Activated naive CD4-positive, alpha-beta T cell (primary cell): ENCODE measurements at places on chromosomes 12 and 14.

- no peak for DNase-seq
These were observed 2.6 kb upstream of the DNAAF2 start for GRCh38 chr14:49637534-49638078.

GRCh38 chr12:29149691-29150281, 708 bp downstream of the FAR2 start:
- DNase-seq: no peak

- peak; percentile 18 for DNase-seq
These were observed 6.1 kb downstream of the CCDC184 start for GRCh38 chr12:48189331-48190125.

DNA sequence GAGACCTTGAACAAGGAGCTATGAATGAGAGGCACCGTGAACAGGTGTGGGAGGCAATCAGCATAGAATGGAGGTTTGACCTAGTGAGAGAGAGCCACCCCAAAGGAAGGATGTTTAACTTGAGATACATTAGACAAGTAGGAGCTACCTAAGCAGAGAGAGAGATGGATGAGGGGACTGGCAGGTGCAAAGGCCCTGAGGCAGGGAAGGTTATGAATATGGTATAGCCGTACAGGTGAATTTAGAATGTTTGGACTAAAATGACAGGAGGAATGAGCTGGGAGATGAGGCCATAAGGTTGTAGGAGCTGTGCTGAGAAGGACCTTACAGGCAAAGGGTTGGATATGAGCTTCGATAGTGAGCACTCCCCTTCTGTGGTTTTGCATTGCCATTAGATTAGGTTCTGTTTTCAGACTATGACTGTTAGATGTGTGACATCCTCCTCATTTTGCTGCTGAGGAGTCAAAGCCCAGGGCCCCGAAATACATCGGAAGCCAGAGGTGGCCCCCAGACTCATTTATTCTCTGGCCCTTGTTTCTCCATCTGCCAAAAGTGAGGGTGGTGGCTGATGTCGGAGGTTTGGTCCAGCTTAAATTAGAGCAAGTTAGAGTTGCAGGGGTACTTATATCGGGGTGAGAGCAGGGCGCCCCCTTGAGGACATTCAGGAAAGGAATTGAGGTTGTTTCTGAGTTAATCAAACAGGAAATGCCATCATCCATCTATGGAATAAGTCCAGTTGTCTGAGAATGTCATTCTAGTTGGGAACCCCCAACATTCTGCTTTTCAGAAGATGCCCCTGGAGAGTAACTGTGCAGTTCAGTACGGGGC, 29.4 kb downstream of the SLC24A4 start:
- DNase-seq: no peak

- DNase-seq: no peak
These were observed 504.6 kb downstream of the NRXN3 start for GRCh38 chr14:78674820-78675219.

DNA sequence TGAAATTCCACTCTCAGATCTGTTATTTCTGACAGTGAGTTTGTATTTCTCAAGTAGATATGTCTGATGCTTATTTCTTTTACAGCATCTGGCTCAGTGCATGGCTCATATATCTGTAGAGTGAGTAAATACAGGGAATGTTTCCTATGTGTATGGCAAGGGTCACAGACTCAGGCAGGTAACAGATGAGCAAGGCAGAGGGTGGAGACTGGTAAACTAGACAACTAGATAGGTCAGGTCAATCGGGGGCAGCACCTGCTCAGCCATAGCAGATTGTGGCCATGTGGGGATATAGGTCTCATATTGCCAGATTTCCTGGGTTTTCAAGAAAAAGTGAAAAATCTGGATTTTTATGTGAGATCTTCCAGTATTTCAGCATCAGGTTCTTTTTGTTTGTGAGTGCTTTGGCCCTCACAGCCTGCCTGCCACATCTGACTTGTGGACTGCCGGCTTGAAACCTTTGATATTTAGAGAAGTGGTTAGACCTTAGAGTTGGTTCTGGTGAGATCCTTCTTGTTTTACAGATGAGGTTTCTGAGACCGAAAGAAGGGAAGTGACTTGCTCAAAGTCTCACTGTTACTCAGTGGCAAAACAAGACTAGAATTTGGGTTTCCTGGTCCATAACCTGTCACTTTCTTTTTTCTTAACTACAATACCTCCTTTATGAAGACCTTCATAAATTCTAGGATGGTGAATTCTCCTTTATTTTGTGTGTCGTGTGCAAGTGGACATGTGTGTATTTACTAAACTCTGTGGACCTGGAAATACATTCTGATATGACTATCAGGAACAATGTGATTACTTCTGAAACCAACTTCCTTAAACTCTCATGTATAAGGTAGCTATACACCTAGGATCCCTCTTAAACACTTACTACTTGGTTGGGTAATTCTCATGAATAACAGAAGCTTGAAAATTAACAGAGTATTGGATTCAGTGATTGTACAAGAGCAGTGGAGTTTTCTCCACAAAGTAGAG, 34.4 kb downstream of the PROX2 start:
- DNase-seq: no peak

GRCh38 chr14:99447739-99448138, 32.9 kb downstream of the SETD3 start:
- DNase-seq: no peak

- no peak for DNase-seq
These were observed 15.0 kb downstream of the ATF1 start for GRCh38 chr12:50778663-50779590.

GRCh38 chr12:76003355-76003638, 28.3 kb downstream of the PHLDA1 start:
- no peak for DNase-seq

GRCh38 chr14:51825926-51826325, 34.5 kb upstream of the GNG2 start:
- DNase-seq: no peak

- DNase-seq: no peak
These were observed 19.9 kb upstream of the COCH start for GRCh38 chr14:30854492-30854891.

GRCh38 chr12:83827860-83828259, 1084.7 kb downstream of the SLC6A15 start:
- DNase-seq: no peak

GRCh38 chr14:78595797-78596196, 425.6 kb downstream of the NRXN3 start:
- DNase-seq: no peak

DNA sequence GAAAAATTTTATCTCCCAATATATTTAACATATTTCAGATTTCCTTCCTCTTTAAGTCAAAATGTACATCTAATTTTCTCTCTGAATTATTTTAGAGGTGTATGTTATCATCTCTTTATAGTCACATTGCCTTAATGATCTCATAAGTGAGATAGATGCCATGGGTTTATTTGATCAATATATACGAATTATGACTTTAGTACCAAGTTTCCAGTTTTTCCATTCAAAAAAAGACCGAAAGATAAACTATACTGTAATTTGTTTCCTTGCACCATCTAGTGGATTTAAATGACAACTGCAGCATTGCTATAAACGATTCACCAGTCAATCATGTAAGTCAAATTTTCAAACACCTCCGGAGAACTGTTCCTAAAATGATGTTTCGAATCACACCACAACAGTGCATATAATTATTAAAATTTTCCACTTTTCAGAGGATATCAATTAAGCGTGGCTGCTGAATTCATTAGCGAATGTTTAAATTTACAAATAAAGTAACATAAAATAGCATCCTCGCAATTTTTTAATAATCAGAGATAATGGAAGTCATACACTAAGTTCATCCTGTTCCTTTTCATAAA, 419 bp upstream of the ATXN7L3B start:
- no peak for DNase-seq

DNA sequence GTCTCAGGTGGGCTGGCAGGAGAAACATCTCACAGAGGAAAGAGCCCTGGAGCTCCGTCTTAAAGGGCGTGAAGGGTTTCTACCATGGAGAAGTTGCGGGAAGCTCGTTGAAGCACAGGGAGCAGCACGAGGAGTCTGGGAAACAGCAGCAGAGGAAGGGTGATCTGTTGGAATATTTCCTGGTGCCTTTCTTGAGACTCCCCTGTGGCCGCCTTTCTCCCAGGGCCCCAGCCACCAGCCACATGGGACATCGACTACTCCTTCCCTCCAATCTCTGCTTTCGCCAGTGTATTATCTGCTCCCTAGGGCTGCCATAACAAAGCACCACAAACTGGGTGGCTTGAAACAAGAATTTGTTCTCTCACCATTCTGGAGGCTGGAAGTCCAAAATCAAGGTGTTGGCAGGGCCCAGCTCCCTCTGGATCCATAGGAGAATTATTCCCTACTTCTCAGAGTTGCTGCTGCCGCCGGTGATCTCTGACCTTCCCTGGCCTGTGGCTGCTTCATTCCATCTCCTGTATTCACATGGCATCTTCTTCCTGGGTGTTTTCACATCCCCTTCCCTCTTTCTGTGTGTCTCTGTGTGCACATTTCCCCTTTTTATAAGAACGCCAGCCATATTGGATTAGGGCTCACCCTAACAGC, 152.8 kb upstream of the GSC start:
- DNase-seq: no peak

GRCh38 chr14:105646175-105646574, 119.8 kb downstream of the TMEM121 start:
- no peak for DNase-seq

DNA sequence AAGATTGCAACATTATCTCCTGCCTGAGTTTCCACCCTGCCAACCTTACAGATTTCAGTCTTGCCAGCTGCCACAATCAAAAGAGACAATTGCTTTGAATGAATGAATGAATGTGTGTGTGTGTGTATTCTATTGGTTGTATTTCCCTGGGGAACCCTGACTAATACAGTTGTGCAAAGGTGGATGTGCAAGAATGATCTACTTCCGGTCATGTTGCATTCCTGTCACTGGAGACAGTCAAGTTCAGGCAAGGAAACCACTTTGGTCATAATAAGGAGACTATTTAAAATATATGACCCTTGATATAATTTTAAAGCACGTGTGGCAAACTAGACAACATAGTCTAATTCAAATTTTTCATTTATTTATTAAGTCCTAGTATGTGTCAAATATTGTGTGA, 13.1 kb downstream of the RERG start:
- DNase-seq: no peak

DNA sequence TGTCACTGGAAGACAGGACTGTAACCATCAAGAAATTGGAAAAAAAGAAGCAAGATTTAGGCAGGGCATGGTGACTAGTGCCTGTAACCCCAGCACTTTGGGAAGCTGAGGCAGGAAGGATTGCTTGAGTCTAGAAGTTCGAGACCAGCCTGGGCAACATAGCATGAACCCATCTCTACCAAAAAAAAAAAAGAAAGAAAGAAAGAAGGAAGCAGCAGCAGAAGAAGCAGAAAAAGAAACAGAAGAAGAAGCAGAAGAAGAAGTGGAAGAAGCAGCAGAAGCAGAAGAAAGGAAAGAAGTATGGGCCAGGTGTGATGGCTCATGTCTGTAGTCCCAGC, 30.5 kb upstream of the LGALS3 start:
- DNase-seq: no peak

DNA sequence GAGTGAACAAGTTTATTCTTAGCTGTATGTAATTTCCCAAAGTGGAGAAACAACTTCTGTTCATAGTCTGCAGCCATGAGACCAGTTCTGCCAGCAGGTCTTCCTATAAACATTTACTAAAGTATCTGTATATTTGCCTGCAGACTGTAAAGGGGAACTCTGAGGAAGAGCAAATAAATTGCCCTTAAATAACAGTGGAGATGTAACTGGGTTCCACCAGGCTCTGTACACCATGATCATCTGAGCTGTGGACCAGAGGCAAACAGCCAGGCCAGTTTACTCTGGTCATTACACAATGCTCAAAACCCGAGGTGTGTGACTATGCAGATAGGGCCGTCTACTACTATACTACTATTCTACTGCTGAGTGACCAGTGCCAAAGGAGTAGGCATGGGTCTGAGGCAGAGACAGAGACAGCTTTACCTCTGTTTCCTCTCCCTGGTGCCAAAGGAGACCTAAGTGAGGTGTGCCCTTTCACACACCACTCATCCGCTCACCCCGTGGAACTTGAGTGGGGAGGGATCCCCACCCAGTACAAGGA, 21.1 kb upstream of the CERS5 start:
- DNase-seq: no peak

GRCh38 chr12:111066744-111067437, 146.5 kb upstream of the MYL2 start:
- DNase-seq: no peak

GRCh38 chr14:32434180-32434579, 105.1 kb downstream of the AKAP6 start:
- DNase-seq: no peak
